Ascending aorta (tissue), 2 donors: ENCODE measurements at places on chromosomes 4 and X. TPM values are rescaled to one million over a fixed set of nuclear protein-coding genes. Genes with fewer than 3 reads are reported as not detected.

- DNase-seq = no peak
Measured at GRCh38 chrX:106170318-106170717, 2.2 kb downstream of the PWWP3B start.

DNA sequence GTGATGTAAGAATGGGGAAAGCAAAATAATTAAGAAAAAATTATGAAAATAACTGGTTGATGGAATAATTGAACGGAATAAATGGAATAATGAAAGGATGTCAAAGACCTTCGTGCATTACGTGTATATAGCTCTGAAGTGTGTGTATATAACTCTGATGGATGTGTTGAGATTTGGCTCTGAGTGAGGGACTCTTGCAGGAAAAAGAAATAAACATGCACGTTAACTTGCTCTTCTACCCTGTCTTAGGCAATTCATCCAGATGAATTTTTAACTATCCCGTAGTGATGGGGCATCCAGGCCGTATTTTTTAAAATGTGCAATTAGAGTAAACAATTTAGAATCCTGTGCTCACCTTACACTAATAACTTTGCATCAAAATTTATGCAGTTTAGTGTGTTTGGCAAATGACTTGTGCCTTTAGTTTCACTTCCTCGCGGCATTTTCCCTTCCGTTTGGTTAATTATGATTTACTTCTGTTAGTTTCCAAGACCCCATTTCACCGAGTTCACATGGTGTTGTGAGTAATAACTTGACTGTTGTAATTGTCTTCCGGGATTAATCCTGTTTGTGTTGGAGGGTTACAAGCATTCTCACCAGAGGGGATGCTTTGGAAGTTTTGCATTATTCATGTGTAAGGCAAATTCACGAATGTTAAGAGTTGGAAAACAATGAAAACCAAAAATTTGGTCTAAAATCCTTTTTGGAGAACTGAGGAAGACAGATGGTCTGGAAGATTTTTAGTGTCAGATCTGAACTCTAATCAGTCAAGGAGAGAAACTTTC lies 256.5 kb upstream of the FAT1 start:
- DNase-seq = no peak

GRCh38 chr4:168485156-168485910 lies 5.0 kb upstream of the DDX60L start:
- no peak for DNase-seq

Gene TMPRSS11B
- total RNA-seq = not detected

- no peak for DNase-seq
Measured at GRCh38 chr4:109263721-109264120, 38.7 kb downstream of the COL25A1 start.

Gene PI4K2B
- total RNA-seq = 9.8 TPM

Gene FAM114A1
- 45.7 TPM for total RNA-seq

DNA sequence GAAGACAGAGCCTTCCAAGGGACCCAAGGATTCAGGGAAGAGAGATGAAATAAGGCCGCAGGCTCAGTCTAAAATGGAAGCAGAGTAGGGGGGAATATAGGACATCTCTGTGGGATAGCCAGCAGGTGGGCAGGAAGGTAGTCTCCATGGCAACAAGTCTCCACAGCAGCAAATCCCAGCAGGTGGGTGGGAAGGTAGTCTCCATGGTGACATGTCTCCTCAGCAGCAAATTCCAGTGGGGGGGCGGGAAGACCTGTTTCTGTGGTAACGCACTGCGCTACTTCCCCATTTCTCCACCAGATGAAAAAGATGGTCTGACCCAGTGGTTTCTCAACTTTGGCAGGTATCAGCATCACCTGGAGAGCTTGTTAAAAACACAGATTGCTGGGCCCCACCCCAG lies 18.3 kb downstream of the NLGN3 start:
- no peak for DNase-seq
